T-helper 2 cell treated with Interferon-gamma antibody and Interleukin-4, amounts not matched to agents 100 ng/mL and 5 ng/mL, for 36 hours (primary cell): ENCODE measurements at places on chromosomes 5 and 9. TPM values are rescaled to one million over a fixed set of nuclear protein-coding genes. Genes with fewer than 3 reads are reported as not detected.

Gene PLAC8L1
- total RNA-seq = 1.1 TPM in 1 of 2 replicates, not detected in the other

Gene IFNA13
- total RNA-seq = not detected in 2 replicates

Gene FBP2
- total RNA-seq = not detected in 2 replicates

Gene MSH3
- total RNA-seq = 20.8 and 22.4 TPM in 2 replicates

Gene MYOZ3
- total RNA-seq = 0.07 TPM in 1 of 2 replicates, not detected in the other

Gene PITX1
- total RNA-seq = 0.41 TPM in 1 of 2 replicates, not detected in the other

Gene CDX1
- total RNA-seq = not detected in 2 replicates

Gene EQTN
- not detected in 2 replicates for total RNA-seq

Gene NR2F1-AS1
- not detected in 2 replicates for total RNA-seq

Gene EGFLAM
- total RNA-seq = not detected in 2 replicates

Gene CD180
- 0.27 and 0.55 TPM in 2 replicates for total RNA-seq

Gene DPYSL3
- total RNA-seq = 0.07 and 0.09 TPM in 2 replicates

Gene C5orf58
- not detected in 2 replicates for total RNA-seq
